Lung (tissue), 17 donors: ENCODE measurements at places on chromosomes 7 and 10. TPM values are rescaled to one million over a fixed set of nuclear protein-coding genes. Genes with fewer than 3 reads are reported as not detected.

Gene CFTR
- polyA plus RNA-seq, result 11.8 TPM

DNA sequence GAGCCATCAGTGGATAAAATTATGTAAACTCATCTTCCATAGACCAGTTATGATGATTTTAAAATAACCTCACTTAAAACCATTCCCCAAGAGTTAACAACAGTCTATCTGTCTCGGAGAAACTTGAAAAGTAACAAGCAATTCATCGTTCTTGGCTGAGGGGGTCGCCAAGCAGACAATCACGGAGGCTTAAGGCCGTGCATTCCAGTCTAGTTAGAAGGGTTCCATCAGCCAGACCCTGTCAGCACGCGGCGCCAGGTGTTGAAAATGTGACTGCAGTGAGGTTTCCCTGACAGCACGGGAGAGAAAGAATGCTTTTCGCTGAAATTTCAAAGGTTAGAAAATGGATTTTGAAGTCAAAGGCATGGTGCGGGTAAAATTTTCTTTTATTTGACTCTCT lies 1025.0 kb upstream of the CELF2 start:
- no peak overlapping the region for H3K27ac ChIP-seq

Gene SPRN
- polyA plus RNA-seq, result 0.16 TPM

Gene COBL
- 6.3 TPM for polyA plus RNA-seq

GRCh38 chr7:30147785-30148184 lies 13.0 kb downstream of the MTURN start:
- no peaks in the 10 kb centered on the region for H3K27me3 ChIP-seq
- DNase-seq, result no peak
- H3K4me3 ChIP-seq, result no peak overlapping the region
- peaks cover 7% of the 10 kb centered on the region for H3K36me3 ChIP-seq
- H3K27ac ChIP-seq, result no peak overlapping the region
- H3K4me1 ChIP-seq, result peaks cover 4% of the 10 kb centered on the region

Gene NME8
- 1.8 TPM for polyA plus RNA-seq

Gene STOX1
- polyA plus RNA-seq, result 2.1 TPM

Gene KCNIP2
- polyA plus RNA-seq, result 0.37 TPM

DNA sequence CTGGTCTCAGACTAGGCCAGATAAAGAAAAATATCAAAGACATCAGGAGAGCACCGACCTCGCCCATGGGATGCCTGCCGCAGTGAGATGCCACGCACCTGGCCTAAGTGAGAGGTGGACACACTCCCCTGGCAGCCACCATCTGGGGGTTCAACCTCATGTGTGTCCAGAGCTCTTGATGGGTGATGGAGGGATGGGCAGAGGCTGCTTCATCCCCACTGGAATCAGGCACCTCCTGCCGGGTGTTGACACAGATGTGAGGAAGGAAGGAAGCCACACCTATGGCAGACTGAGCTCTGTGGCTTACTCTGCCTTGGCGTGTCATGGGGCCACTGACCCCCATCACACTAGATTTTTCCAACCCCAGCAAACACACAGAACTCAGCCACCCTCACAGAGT lies 11.4 kb downstream of the ZNF488 start:
- peaks cover 24% of the 10 kb centered on the region for H3K4me1 ChIP-seq
- no peaks in the 10 kb centered on the region for H3K36me3 ChIP-seq
- no peak overlapping the region for H3K4me3 ChIP-seq
- no peak overlapping the region for H3K27ac ChIP-seq
- H3K27me3 ChIP-seq, result no peaks in the 10 kb centered on the region
- DNase-seq, result no peak

Gene NXPH1
- not detected for polyA plus RNA-seq

DNA sequence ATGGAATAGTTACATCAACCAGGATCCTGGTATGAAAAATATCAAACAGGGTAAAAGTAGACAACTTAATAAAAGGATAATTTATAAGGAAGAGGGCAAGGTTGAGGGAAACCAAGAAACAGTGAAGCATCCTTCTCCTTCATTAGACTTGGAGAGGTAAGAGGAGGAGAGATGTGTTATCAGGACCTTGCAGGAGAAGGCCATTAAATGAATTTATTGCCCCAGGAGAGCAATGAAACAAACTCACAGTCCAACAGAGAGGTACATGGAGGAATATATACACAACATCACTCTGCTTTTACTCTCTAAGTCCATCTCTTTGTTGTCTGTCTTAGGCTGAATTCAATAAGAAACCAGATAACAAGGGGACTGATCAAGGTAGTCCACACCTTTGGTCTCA lies 966.2 kb downstream of the SORCS1 start:
- no peaks in the 10 kb centered on the region for H3K27me3 ChIP-seq
- no peak overlapping the region for H3K27ac ChIP-seq
- H3K36me3 ChIP-seq, result no peaks in the 10 kb centered on the region
- DNase-seq, result no peak
- no peaks in the 10 kb centered on the region for H3K4me1 ChIP-seq
- no peak overlapping the region for H3K4me3 ChIP-seq

DNA sequence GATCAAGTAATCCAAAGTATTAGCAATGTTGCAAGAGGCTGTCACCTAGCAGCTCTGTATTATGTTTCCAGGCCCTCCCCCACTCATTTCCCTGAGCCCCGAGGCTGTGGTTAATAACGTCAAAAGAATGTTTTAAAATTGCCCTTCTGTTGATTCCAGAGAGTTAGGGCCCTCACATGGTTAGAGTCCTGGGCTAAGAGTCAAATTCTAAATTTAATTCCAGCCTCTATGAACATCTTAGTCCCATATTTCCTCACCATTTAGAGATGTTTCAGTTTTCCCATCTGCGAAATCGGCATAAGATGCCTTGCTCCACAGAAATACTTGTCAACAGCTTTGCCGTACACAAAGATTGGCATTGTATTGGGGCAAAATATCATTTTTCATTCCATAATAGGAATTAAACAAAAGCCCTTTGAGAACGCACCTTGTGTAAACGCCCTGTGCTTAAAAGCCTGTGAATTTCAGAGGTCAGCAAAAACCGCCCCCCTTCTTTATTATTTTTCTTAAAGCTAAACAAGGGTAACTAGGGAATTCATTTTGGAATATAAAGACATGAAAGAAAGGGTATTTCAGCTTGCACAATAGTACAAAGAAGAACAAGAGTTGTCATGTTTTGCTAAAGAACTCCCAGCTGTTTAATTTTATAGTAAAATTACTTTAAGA lies 135.8 kb downstream of the ARID5B start:
- H3K4me1 ChIP-seq, result peaks cover 5% of the 10 kb centered on the region
- H3K4me3 ChIP-seq, result no peak overlapping the region
- DNase-seq, result peak; percentile 50
- no peaks in the 10 kb centered on the region for H3K27me3 ChIP-seq
- no peaks in the 10 kb centered on the region for H3K36me3 ChIP-seq

DNA sequence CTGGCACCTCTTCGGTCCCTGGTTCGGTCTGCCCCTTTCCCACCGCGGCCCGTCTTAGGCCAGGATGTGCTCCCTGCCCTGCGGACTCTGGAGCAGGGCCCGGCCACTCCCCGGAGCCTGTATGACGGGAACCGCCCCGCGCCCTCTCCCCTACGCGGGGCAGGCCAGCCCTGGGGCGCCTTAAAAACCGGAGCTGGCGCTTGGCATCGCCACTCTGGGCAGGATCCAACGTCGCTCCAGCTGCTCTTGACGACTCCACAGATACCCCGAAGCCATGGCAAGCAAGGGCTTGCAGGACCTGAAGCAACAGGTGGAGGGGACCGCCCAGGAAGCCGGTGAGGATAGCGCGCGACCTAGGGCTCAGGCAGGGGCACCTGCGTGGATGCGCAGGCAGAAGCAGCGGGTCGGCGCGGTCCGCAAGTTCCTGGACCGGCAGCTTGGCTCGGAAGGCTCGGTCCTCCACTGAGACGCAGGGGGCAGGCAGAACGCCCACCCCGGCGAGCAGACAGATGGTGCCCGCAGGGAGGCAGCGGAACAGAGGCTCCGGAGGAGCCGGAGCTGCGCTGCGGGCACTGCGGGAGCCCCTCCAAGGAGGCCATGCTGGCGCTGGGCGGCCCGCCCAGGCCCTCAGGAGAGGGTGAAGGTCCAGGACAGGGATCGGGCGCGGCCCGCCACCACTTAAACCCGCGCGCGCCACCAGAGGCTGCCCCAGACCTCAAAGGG lies at the start of gene ADIRF:
Gene ADIRF, plus strand, starts transcription at position 212 of the 723 bp plus-strand sequence. Its CDS starts 63 bp downstream, at position 275.
- peaks cover 35% of the 10 kb centered on the region for H3K4me1 ChIP-seq
- no peak for DNase-seq
- H3K27me3 ChIP-seq, result peaks cover 6% of the 10 kb centered on the region
- H3K36me3 ChIP-seq, result no peaks in the 10 kb centered on the region

Gene PARG
- 11.1 TPM for polyA plus RNA-seq

GRCh38 chr7:85699482-85699881 lies 512.6 kb upstream of the SEMA3D start:
- H3K27me3 ChIP-seq, result no peaks in the 10 kb centered on the region
- no peak for DNase-seq
- H3K4me3 ChIP-seq, result no peak overlapping the region
- no peaks in the 10 kb centered on the region for H3K36me3 ChIP-seq
- H3K27ac ChIP-seq, result no peak overlapping the region
- peaks cover 16% of the 10 kb centered on the region for H3K4me1 ChIP-seq

- H3K4me1 ChIP-seq, result no peaks in the 10 kb centered on the region
- no peaks in the 10 kb centered on the region for H3K27me3 ChIP-seq
- H3K4me3 ChIP-seq, result no peak overlapping the region
- H3K27ac ChIP-seq, result no peak overlapping the region
These were observed 202.2 kb downstream of the VTI1A start for GRCh38 chr10:112649006-112649821.

- no peaks in the 10 kb centered on the region for H3K36me3 ChIP-seq
- H3K27me3 ChIP-seq, result no peaks in the 10 kb centered on the region
- H3K4me1 ChIP-seq, result no peaks in the 10 kb centered on the region
These were observed 46.5 kb downstream of the DRGX start for GRCh38 chr10:49349390-49349789.

GRCh38 chr7:34224281-34224680 lies 318.9 kb downstream of the BMPER start:
- H3K36me3 ChIP-seq, result no peaks in the 10 kb centered on the region
- no peaks in the 10 kb centered on the region for H3K27me3 ChIP-seq
- DNase-seq, result no peak
- no peaks in the 10 kb centered on the region for H3K4me1 ChIP-seq

- no peaks in the 10 kb centered on the region for H3K27me3 ChIP-seq
- H3K4me3 ChIP-seq, result no peak overlapping the region
- peaks cover 6% of the 10 kb centered on the region for H3K4me1 ChIP-seq
- peak; percentile 94 for DNase-seq
- H3K27ac ChIP-seq, result peak overlapping the region; percentile 91
- H3K36me3 ChIP-seq, result no peaks in the 10 kb centered on the region
These were observed 9.4 kb upstream of the PSAP start for GRCh38 chr10:71860243-71861029.

Gene CD36
- polyA plus RNA-seq, result 73.8 TPM

Gene C10orf67
- polyA plus RNA-seq, result 0.33 TPM

DNA sequence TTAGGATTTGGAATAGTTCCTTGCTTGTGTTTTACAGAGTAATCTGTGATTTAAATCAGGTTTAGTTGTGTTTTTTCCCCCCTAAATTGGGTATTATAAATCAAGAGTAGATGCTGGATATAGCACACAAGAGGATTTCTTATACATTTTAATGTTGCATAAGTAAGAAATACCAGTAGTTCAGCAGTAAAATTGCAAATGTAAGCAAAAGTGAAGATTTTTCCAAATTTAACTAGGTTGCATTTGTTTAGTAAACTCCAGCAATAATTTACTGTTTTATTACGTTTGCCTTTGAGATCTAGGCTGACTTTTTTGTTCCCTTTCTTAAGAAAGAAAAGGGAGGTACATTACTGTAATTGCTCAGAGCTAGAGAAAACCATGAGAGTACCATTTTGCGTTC lies 207.3 kb downstream of the LRMDA start:
- H3K36me3 ChIP-seq, result no peaks in the 10 kb centered on the region
- H3K27me3 ChIP-seq, result no peaks in the 10 kb centered on the region
- DNase-seq, result no peak
- H3K4me1 ChIP-seq, result no peaks in the 10 kb centered on the region

Gene TMEM229A
- not detected for polyA plus RNA-seq

- no peak overlapping the region for H3K27ac ChIP-seq
- H3K4me3 ChIP-seq, result no peak overlapping the region
- no peak for DNase-seq
- no peaks in the 10 kb centered on the region for H3K27me3 ChIP-seq
- H3K36me3 ChIP-seq, result no peaks in the 10 kb centered on the region
These were observed 13.2 kb downstream of the UBTD1 start for GRCh38 chr10:97511711-97512440.

GRCh38 chr10:3104251-3104918 lies 37.0 kb downstream of the PFKP start:
- peaks cover 3% of the 10 kb centered on the region for H3K4me1 ChIP-seq
- no peak overlapping the region for H3K27ac ChIP-seq
- DNase-seq, result no peak
- H3K36me3 ChIP-seq, result peaks cover 23% of the 10 kb centered on the region
- H3K4me3 ChIP-seq, result no peak overlapping the region

GRCh38 chr10:35642793-35643114 lies 658 bp upstream of the FZD8 start:
- H3K4me1 ChIP-seq, result peaks cover 32% of the 10 kb centered on the region
- no peaks in the 10 kb centered on the region for H3K27me3 ChIP-seq
- no peak for DNase-seq
- H3K27ac ChIP-seq, result no peak overlapping the region

DNA sequence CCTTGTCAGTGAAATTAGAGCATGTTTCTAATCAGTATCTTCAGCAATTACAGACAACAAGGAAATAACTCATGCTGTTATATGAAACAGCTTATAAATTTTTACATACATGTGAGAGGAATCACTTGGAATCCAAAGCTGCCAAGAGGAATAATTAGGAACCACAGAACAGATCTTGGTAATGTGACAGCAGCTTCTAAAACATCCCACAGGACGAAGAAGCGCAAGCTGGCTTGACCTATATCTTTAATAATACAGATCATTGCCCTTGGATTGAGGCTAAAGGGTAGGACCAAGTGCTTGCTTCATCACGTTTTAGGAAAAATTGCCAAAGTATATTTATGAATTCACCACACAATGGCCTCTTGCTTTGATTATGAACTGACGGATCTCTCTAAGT lies 869.8 kb downstream of the LRMDA start:
- H3K4me1 ChIP-seq, result peaks cover 65% of the 10 kb centered on the region
- H3K27ac ChIP-seq, result no peak overlapping the region
- DNase-seq, result no peak

DNA sequence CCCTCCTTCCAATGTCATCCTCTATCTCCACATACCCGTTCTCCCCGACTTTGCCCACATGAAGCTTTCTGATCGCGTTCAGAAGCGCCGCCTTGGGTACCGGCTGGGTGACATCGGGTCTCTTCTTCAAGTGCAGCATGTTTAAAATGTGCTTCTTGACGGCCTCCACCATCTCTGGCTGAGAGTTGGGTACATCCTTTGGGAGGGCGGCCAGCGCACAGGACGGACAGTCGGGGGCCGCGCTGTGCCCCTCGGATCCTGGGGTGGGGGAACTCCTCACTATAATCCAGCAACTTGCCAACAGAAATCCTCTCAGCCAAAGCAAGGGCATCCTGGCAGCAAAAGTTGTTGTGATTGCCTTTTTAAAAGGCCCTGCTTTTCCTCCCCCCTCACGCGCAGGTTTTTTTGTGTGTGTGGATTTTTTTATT lies 2.8 kb downstream of the INHBA start:
- H3K36me3 ChIP-seq, result no peaks in the 10 kb centered on the region
- no peak for DNase-seq
- no peak overlapping the region for H3K27ac ChIP-seq
- H3K4me3 ChIP-seq, result peak overlapping the region; percentile 22
- H3K4me1 ChIP-seq, result peaks cover 10% of the 10 kb centered on the region

Gene OR2A5
- not detected for polyA plus RNA-seq

- H3K36me3 ChIP-seq, result no peaks in the 10 kb centered on the region
- no peaks in the 10 kb centered on the region for H3K4me1 ChIP-seq
- H3K27ac ChIP-seq, result no peak overlapping the region
- no peaks in the 10 kb centered on the region for H3K27me3 ChIP-seq
These were observed 16.8 kb upstream of the VPS26A start for GRCh38 chr10:69107176-69107490.

Gene EIF4H
- 217 TPM for polyA plus RNA-seq

GRCh38 chr7:31020652-31021051 lies 31.5 kb upstream of the ADCYAP1R1 start:
- H3K27ac ChIP-seq, result no peak overlapping the region
- H3K27me3 ChIP-seq, result no peaks in the 10 kb centered on the region
- no peak for DNase-seq
- H3K4me1 ChIP-seq, result no peaks in the 10 kb centered on the region
